ENCODE measurements at places on chromosomes 2 and 18.

DNA sequence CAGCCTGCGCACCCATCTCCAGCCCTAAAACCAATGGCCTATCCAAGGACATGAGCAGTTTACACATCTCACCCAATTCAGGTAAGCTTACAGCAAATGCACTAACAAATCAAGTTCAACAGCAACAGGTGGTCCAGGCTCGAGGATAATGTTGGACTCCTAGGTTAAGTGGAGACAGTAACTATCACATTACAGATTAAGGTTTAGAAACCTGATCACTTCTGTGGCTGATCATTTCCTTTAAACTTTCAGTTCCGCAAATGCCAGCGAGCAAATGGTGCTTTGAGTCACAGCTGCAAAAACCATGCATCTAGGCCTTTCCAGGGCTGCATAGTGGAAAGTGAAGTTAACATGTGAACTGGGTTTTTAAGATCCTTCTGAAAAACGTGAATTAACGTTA, 259.4 kb downstream of the GBX2 start:
- no peak for DNase-seq

DNA sequence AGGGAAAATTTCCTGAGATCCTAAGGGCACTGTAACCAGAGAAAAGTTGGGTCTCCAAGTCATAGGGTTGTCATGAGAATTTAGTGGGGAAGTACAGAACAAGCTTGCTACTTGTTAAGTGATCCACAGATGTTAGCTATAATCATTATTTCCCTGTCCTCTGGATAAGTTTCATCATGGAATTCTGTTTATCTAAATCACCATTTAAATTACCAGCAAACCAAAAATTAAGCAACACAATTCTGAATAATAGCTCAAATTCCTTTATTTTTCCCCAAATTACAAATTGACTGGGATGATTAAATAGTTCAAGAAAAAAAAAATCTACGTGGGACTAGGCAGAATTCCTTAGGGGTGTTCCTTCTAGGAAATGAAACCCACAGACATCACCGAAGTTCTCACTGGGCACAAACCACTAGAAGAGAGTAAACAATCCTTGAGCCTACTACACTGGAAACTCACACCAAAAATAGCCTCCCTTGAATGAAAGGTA, 159.5 kb downstream of the COL6A3 start:
- no peak for DNase-seq

DNA sequence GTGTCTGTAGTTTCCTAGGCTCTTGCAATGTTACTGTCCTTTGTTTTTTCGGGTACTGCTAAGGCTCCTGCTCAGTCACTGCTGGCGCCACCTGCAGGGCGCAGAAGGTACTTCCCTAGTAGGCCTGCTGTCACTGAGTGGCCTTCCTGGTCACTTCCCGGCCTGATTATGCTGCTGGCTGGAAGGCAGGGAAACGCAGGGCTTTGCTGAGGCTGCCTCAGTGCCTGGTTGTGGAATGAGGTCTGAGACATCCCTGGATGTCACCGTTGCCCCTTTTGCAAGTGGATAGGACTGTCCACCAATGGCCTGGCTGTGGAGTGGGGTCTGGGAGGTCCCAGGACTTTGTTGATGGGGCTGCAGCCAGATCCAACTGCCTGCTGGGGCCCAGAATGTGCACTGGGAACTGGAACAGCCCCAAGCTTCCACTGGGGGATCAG, 13.1 kb downstream of the DAW1 start:
- DNase-seq: peak; percentile 40

GRCh38 chr2:50221106-50221505, 810.8 kb downstream of the NRXN1 start:
- DNase-seq: no peak

- DNase-seq: no peak
Measured at GRCh38 chr2:176709149-176709951, 440.1 kb downstream of the MTX2 start.

DNA sequence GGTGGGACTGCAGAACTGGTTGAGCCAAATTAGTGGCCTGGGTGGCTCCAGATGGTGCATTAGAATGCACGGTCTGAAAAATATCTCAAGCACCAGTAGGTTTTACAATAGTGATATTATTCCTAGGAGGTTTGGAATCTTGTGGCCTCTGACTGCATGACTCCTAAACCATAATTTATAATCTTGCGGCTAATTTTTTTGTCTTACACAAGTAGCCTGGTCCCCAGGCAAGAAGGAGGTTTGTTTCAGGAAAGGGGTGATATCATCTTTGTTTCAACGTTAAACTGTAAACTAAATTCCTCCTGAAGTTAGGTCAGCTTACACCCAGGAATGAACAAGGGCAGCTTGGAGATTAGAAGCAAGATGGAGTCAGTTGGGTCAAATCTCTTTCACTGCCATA, 98.9 kb upstream of the ARL4C start:
- no peak for DNase-seq

Measured in pulmonary artery endothelial cell (primary cell).